Brain (organoid and tissue), 16 donors: ENCODE measurements at places on chromosomes 7 and 10.

DNA sequence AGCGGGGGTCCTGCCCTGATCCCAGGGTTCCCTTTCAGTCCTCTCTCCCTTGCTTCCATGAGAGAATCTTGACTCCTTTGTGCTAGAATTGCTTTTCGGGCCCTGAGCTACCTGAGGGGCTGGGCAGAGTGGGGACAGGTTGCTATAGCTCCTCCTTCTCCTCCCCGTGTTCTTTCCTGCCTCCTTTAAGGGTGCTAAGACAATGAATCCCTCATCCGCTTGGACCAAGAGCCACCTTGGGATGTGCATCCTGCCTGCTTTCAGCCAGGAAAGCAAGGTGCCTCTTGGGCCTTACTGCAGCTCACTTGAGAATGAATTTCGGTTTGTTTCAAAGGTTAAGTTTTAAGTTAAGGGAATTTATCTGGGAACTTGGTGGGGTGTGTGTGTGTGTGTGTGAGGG, 53.6 kb downstream of the ADRA2A start:
- no peak for DNase-seq

DNA sequence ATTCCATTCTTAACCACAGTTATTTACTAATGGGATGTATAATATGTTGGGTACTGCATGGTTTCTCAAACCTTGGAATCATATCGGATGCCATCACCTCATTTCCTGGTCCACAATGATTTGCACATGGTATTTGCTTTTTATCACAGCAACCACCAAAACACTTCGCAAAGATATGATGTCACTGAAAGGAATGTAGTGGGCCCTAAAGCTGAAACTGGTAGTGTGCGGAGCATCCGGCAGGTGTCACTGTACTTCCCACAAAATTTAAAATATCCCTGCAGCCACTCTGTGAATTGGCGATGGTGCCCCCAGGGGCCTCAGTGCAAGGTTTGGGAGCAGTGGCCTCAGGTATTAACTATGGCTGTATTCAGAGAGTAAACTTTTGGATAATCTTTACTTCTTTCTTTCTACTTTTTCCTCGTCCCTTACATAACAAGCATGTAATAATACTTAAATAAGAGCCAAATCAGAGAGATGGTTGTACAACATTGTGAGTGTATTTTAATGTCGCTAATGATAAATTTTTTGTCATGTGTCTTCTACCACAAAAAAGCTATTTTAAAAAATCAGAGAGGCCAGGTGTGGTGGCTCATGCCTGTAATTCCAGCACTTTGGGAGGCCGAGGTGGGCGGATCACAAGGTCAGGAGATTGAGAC, 66.2 kb downstream of the FAM241B start:
- peak; percentile 20 for DNase-seq

DNA sequence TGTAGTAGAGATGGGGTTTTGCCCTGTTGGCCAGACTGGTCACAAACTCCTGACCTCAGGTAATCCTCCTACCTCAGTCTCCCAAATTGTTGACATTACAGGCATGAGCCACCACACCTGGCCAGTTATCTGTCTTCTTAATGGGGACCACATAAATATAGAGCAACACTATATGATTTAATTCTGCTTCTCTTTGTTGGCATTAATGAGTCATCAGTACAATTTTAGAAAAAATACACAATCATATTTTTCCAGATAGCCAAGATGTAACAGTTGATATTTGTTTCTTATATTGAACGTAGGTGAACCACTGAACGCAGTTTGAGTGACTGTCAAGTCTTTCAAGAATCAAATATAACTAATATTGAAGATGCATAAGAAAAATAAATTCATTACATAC, 48.5 kb downstream of the LCOR start:
- no peak for DNase-seq

- no peak for DNase-seq
Measured at GRCh38 chr10:18097524-18097923, 42.7 kb upstream of the CACNB2 start.

GRCh38 chr7:29138588-29138987, 7.7 kb downstream of the CPVL start:
- DNase-seq: no peak

- no peak for DNase-seq
Measured at GRCh38 chr10:80535671-80536360, 1.9 kb upstream of the SH2D4B start.

DNA sequence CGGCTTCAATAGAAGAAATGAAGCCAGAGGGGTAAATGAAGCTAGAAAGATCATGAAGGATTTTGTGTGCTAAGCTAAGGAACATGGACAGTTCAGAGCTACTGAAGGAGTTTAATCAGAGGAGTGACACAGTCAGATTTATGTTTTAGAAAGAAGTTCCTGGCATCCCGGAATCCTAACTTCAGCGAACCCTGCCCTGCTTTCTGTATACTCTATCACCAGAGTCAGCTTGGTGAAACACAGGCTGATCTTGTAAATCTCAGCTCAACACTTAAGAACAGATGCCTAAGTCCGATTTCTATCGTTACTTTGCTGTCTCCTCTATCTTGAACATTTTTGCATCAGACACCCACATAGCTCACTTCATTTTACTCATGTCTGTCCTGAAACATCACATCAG, 9.1 kb downstream of the AHR start:
- DNase-seq: no peak

- no peak for DNase-seq
Measured at GRCh38 chr10:122128357-122128756, 139.4 kb downstream of the TACC2 start.
